ENCODE measurements at places on chromosomes 5 and 9.

DNA sequence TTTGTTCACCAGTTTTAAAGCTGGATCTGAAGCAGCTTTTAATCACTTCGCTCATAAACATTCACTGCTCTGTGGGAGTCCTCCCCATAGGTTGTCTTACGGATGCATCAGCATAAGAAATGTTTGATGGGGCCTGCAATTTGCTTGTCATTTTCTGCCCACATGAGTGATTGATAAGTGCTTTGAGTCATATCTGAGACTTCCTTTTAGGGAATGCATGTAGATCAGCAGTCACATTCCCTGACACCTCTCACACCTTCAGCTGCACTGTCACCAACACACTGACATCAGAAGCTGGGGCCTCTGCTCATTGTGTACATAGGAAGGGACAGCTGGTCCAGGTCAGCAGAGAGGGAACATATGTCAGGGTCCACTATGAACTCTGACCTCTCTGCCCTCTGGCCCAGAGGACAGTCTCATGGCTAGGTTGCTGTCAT, 84.1 kb upstream of the SPATA31D4 start:
- DNase-seq, result no peak

- DNase-seq, result no peak
Measured at GRCh38 chr9:102273952-102274351, 535.5 kb upstream of the GRIN3A start.

DNA sequence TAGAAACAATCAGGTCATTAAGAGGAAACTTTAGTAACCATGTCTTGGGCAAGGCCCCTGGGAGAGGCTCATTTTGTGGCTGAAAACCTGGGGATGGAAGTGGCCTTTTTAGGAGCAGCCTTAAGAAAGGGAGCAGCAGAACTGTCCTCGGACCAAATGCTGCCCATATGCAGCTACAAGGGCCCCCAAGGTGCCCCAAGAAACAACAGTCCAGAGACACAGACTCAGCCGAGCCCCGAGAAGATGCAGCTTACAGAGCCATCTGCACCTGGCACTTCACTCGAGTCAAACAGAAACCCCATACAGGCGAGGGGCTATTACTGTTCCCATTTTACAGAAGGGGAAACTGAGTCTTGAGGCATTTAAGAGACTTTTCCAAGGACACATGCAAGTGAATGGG, 58.0 kb downstream of the COL23A1 start:
- no peak for DNase-seq

DNA sequence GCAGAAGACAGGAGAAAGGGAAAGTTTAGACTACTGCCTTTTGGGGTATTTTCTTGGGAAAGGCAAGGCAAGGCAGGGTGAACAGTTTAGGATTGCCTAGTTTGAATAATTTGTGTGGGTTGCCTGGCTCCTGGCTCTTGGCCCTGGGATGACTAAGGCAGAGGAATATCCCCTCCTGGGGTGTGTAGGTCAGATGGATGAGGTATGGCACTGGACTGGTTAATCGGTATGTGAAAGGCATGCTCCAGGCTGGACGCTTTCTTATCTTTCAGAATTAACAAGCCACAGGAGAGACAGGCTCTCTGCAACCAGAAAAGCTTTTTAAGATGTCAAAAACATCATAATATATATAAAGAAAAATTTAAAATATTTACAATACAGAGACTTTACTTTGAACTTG, 58.6 kb downstream of the STARD4 start:
- DNase-seq, result no peak

DNA sequence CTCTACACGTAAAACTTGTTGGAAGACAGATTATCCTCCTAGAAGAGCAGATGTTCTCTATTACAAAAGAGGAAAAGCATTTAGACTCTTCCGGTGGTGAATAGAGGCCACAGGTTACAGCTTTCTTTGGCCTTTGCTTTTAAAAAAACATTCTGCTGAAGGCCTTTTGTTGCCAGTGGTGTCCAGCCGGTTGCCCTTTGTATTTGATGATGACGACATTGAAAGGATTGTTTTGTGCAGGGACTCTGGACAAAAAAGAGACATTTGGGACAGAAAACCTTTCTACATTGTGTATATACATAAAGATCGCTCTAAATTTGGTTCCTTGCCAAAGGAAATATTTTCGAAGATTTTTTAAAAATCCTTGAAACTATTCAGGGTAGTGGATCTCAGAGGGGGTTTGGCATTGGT, 180.3 kb downstream of the C9orf152 start:
- DNase-seq, result no peak

DNA sequence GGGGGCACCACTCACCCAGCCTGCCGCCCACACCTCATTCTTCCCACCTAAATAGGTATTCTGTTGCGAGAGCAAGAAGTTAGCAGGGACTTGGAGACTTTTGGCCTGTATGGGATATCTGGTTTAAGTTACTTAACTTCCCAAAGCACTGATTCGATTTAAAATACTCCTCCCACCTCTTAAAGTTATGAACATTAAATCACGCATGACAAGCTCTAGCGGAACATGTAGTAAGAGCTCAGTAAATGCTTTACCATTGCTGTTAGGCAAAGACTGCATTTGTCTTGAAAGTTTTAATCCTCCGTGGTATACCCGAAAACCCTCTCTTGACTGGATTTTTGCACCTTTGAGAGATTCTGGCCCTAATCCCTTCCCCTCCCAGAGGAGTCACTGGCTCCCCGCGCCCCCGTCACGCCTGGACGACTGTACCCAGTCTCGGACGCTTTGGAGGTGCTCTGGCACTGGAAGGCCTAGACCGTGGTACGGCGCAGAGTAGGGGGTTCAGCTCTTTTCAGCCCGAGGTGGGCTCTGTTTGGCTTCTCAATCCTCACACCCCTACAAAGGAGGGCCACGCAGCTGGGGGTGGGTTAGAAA, 4.4 kb downstream of the GDNF start:
- no peak for DNase-seq

DNA sequence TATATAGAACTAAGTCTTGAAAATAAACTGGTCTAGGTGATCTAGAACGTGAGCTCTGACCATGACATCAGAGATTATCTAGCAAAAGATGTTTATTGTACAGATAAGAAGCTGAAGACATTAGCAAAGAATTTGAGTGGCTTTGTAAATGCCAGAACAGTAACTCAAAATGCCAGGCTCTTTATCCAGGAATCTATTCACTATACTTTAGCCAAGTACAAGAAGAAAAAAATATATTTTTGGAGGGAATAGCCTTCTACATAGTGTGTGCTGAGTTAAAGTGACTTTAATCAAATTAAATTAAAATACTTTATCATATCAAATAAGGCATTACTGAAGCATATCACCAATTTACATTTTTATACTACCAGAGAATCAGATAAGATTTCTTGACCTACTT, 132.6 kb upstream of the ITGA1 start:
- DNase-seq, result no peak

GRCh38 chr9:4277531-4277991, 22.3 kb downstream of the GLIS3 start:
- no peak for DNase-seq

DNA sequence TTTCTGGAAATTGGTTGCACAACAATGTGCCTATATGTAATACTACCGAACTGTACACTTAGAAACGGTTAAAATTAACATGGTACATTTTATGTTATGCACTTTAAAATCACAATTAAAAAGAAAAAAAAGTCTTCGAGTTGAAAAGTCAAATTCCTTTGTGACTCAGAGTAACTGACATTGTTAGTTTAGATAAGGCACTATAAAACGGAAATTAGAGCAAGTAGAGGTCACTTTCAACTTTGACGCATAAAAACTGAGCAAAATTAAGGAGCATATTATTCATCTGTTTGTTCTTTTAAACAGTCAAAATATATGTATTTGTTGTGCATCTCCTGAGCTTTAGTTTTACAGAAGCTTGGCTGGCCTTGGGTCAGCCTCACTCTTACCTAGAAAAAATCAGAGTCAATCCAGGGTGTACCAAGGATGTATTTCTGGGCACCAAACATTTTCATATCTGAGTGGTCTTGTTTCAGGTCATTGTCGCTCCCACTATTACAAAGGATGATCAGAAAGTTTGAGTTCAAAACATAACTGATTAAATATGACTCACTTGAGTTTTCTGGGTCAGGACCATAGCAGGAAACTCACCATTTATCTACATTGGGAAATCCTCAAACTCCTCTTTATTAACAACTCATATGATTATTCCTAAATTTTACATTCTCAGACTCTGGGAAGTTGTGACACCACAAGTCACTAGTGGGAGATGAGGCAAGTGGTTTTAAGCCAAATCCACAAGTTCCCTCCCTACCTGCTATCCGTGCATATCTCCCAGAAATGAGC, 160.6 kb downstream of the CCDC192 start:
- no peak for DNase-seq

- no peak for DNase-seq
Measured at GRCh38 chr9:98500337-98500919, 208.3 kb downstream of the GABBR2 start.

- peak; percentile 25 for DNase-seq
Measured at GRCh38 chr5:42912184-42912798, 100.6 kb upstream of the SELENOP start.

All from stimulated activated CD8-positive, alpha-beta memory T cell treated with anti-CD3 and anti-CD28 coated beads, Interleukin-4, amount 100 ng/mL, for 4 hours (primary cell).